NCI-H1048 (cell line): ENCODE measurements at places on chromosomes 12 and 14.

- DNase-seq, result no peak
These were observed 52.0 kb upstream of the RIMBP2 start for GRCh38 chr12:130768120-130768519.

GRCh38 chr14:72888636-72889201 lies 5.2 kb downstream of the DPF3 start:
- DNase-seq, result no peak

DNA sequence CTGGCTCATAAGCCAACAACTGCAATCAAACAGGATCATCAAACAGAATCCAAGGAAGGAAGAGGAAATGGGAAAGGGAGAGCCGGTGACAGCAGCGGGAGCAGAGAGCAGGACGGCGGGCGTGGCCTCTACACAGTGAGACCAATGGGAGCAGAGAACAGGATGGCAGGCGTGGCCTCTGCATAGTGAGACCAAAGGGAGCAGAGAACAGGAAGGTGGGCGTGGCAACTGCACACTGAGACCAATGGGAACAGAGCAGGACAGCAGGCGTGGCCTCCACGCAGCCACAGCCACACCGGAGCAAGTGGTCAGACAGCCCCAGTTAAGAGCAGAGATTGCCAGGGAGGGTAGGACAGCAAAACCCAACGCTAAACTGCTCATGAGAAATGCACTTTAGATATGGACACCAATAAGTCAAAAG lies 16.4 kb downstream of the LRCOL1 start:
- DNase-seq, result peak; percentile 93

DNA sequence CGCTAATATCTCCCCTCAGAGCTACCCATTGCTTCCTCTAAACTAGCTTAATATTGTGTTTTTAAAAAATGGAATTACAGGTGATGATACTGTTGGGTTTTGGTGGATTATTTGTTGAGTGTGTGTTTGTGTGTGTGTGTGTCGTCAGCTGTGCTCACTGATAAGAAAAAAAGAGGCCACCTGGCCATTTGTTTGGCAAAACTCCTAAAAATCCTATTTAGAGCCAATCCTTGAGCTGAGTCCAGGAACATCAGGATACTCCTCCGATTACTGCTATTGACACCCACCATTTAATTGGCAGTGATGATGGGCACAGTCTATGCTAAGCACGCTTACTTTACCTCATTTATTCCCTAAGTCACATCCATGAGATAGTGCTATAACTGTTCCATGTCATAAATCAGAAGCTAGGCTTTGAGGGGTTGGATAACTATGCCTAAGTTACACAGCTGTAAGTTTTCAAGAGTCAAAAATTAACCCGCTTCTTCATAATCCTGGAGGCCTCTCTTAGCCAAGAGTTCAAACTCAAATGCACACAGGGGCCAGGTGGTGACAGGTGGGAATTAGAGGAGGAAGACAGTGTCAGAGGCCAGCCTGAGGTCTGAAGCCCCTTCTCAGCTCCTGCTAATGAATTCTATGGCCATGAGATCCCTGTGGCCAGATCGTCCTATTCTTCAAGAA lies 1026.6 kb upstream of the TMEM132C start:
- no peak for DNase-seq

DNA sequence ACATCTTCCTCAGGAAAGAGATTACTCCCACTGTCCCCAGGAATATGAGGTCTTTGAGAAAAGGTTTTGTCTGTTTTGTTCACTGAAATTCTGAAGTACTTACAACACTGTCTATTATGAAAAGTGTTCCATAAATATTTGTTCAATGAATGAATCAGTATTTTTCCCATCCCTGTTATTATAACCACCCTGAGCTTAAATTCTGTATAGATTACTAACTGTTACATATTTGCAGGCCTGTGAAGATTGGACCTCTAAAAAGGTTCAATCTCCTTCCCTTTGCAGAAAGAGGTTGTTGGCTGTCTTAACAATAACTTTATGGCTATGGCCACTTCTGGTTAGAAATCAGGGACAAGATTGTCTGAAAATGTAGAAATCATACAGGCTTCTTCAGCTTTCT lies 174.5 kb upstream of the NPAS3 start:
- no peak for DNase-seq

GRCh38 chr12:113844495-113845210 lies 121.5 kb downstream of the RBM19 start:
- DNase-seq, result no peak

DNA sequence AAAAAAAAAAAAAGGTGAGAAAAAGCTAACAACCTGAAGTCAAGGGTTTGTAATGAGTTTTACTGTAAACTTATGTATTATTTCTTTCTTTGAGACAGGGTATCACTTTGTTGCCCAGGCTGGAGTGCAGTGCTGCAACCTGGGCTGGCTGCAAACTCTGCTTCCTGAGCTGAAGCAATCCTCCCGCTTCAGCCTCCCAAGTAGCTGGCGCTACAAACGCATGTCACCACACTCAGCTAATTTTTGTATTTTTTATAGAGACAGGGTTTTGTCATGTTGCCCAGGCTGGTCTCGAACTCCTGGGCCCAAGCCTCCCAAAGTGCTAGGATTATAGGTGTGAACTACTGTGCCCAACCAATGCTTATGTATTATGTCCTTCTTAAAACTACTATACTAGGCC lies 9.2 kb downstream of the ATF7 start:
- DNase-seq, result no peak

GRCh38 chr14:85533861-85534291 lies 3.9 kb downstream of the FLRT2 start:
- DNase-seq, result no peak

GRCh38 chr12:54217774-54218241 lies 29.0 kb upstream of the SMUG1 start:
- peak; percentile 63 for DNase-seq

GRCh38 chr14:68977718-68978171 lies 1.4 kb downstream of the ACTN1 start:
- no peak for DNase-seq

- DNase-seq, result no peak
These were observed 65.4 kb downstream of the TAOK3 start for GRCh38 chr12:118307069-118307954.

DNA sequence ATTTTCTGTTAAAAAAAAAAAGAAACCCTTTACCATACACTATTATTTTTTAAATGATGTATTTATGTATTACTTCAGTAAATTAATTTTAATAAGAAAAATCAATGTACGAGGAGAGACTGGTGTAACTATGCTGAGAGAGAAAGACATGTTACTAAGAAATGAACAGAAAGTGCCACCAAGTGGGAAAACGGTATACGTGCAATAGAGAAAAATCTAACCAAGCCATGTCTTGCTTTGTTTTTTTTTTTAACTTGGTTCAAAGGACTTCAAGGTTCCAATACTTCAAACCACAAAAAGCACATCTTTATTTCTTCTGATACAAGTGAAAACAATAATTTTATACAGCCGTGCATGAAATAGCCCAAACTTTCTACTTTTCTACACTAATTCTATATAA lies 22.9 kb downstream of the NDUFA12 start:
- DNase-seq, result no peak

GRCh38 chr12:57389033-57389432 lies 41.8 kb downstream of the R3HDM2 start:
- no peak for DNase-seq

GRCh38 chr12:43444940-43445564 lies 107.0 kb downstream of the ADAMTS20 start:
- no peak for DNase-seq

GRCh38 chr12:48034835-48035805 lies 30.8 kb upstream of the COL2A1 start:
- DNase-seq, result no peak

DNA sequence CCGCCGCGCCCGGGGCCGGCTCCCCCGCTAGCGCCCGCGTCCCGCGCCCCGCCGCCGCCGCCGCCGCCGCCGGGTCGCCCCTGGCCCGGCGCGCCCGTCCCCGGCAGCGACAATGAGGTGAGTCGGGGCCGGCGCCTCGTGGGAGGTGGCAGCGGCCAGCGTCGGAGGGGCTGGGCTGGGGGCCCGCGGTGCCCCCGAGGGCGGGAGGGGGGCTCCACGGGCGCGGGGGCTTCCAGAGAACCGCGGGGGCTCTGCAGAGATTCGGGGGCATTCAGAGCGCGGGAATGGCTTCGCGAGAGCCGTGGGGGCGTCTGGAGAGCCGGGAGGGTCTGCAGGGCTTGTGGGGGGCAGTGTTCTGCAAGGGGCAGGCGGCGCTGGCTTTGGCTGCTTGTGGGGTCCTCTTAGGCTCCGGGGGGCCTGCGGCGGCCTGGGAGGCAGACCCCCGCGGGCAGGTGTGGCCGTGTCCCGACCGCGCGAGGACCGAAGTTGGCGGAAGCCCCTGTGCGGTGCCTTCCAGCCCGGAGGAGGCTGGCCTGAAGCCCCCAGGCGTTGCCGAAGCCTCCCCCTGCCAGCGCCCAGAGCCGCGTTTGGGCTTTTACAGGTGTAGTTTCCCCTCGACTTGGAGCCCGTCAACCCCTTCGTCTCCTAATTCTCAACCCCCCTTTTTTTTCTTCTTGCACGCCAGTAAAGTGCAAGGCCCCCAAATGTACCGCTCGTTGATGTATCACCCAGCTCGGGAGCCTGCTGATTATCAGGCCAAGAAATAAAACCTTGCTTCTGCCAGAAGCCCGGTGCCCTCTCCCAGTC lies 93.1 kb upstream of the EVL start:
- no peak for DNase-seq

DNA sequence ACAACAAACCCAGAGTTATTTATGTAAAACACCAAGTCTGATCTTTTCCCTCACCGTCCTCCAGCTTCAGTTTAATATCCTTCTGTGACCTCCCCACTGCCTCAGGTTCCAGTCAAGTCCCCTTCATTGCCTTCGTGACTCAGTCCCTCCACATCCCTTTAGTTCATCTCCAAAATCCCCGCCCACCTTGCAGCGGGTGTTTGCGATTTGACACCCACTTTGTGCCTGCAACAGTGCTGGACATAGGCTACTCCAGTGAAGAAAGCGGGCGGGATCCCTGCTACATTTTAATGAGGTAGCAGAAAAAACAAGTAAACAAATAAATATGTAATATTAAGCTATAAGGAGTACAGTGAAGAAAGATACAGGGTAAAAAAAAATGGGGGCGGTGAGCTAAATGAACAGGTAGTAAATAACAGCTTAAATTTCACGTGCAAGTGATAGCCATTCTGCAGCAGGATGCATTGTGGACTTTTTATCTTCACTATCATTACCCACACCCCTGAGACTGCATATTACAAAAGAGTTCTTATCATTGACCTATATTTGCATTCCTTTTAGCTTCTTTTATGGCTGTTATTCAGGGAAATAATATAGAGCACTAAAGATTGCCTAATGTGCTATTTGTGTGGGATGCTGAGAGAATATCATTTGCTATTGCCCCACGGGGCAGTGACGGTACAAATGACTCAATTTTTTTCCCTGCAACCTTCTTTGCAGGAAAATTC lies 222.8 kb upstream of the NUDT4 start:
- DNase-seq, result no peak

- DNase-seq, result no peak
These were observed 44.5 kb downstream of the CHGA start for GRCh38 chr14:92967346-92967926.

- DNase-seq, result no peak
These were observed 24.7 kb downstream of the TRAPPC6B start for GRCh38 chr14:39145266-39145966.

DNA sequence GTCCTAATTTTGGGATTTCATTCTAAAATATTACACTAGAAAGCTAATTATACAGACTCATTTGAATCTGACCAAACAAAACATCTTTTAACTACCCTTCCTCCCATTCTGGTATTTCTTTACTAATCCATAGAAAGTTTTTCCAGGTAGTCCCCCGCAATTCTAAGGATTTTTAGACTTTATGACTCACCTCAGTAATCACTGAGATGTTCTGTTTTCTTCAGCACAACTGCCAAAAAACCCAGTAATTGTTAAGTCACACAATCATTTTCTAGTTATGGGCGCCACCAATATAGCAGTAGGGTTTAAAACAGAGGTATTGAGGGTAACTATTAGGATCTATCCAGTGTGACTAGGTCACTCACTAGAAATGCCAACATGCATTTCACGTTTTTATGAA lies 1.6 kb upstream of the ARID4A start:
- no peak for DNase-seq

- DNase-seq, result no peak
These were observed 175.9 kb downstream of the MON2 start for GRCh38 chr12:62642486-62642885.

GRCh38 chr14:90795744-90796143 lies 20.5 kb downstream of the TTC7B start:
- DNase-seq, result no peak
